ENCODE measurements at places on chromosomes 2 and 18.

DNA sequence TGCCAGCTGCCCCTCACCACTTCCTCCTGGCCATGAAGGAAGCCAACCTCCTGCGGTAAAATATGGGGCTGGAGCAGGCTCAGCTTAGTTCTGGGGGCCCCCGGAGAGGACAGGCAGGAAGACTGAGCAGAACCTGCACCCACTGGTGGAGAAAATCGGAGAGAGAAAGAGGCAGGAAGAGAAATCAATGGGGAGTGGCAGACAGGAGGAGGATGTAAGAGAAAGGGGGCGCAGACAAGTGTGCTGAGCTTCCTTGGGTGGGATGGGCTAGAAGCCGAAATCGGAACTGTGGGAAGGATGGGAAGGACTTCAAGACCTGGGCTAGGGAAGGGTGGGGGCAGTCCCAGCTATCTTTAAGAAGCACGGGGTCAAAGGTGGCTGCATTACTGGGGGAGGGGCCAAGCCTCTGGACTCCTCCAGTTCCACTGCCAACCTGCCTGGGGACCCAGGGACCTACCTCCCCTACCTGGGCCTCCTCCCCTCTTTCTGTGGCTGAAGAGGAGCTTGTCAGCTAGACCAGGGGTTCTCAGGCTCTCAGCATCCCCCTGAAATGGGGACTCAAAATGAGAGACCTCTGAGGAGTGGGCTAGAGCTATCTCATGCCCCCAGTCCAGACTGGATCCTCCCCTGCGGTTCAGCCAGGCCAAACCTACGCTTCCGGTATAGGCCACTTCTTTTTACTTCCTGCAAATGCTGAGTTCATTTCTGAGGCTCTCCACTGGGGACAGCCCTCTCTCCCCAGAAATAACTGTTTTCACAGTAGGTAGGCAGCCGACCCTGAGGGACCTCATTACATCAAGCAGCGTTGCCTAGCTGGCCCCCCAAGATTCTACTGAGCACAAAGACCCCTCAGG is 33.6 kb upstream of the B3GNT7 start:
- DNase-seq, result no peak

DNA sequence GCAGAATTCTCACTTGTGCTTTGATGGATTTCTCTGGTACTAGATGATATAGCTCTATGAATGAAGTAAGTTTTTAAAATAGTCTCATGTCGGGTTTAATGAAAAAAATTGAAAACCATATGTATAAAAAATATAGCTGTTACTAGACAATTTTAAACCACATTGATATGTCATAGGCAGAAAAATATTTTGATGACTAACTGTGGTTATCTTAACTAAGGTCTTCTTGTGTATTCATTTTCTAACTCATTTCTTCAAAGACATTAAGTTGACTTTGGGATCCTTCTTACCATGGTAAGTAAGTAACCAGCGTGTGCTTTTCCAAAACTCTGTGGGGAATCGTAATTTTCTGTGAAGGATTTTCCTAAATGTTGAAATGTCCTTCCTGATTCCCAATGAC is 160.9 kb upstream of the COL3A1 start:
- DNase-seq, result no peak

DNA sequence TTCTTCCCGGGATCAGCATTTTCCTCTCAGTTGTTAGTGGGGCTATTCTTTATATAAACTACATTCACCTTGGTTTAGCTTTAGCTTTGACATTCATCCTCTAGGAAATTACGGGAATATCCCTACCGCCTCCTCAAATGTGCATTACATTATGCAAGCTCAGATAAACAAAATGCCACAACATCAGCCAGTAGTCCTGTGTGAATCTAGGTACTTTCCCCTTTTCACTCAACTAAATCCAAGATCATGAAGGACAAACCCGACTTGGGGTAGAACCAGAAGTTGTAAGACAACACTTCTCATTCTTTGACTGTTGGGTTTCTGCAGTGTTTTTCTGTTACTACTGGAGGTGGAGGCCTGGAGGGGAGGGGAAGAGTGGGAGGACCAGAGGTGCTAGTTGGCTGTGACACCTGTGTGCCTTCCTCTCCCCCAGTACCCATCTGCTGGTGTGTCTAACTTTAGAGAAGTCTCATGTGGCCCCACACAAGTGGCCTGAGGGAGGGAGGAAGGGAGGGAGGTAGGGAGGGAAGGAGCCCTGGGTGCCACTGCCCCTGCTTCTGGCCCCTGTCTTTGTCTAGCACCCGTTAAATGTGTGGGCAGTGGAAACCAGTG is 84.8 kb upstream of the BCL2L11 start:
- no peak for DNase-seq

- no peak for DNase-seq
Observed at GRCh38 chr2:237033536-237034060, 52.1 kb upstream of the COPS8 start.

- DNase-seq, result no peak
Observed at GRCh38 chr2:11832531-11832930, 86.1 kb downstream of the LPIN1 start.

DNA sequence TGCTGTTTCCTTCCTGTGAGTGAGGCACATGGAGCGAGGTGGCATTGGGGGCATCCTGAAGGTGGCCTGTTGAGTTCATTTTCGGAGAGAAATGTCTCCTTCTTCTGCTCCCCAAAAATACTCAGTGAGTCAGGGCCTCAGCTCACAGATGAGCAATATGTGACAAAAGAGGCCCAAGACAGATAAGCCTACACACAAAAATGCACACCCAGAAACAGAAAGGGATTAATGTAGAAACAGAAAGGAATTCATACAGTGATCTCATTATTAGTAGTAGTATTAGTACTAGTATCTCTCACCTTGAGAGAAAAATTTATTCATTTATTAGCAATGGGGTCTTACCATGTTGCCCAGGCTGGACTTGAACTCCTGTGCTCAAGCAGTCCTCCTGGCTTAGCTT is 5.1 kb downstream of the GPR75 start:
- DNase-seq, result no peak

- no peak for DNase-seq
Observed at GRCh38 chr2:187075199-187075635, 226.2 kb upstream of the ZSWIM2 start.

- no peak for DNase-seq
Observed at GRCh38 chr2:238146884-238147544, 8.5 kb downstream of the KLHL30 start.

DNA sequence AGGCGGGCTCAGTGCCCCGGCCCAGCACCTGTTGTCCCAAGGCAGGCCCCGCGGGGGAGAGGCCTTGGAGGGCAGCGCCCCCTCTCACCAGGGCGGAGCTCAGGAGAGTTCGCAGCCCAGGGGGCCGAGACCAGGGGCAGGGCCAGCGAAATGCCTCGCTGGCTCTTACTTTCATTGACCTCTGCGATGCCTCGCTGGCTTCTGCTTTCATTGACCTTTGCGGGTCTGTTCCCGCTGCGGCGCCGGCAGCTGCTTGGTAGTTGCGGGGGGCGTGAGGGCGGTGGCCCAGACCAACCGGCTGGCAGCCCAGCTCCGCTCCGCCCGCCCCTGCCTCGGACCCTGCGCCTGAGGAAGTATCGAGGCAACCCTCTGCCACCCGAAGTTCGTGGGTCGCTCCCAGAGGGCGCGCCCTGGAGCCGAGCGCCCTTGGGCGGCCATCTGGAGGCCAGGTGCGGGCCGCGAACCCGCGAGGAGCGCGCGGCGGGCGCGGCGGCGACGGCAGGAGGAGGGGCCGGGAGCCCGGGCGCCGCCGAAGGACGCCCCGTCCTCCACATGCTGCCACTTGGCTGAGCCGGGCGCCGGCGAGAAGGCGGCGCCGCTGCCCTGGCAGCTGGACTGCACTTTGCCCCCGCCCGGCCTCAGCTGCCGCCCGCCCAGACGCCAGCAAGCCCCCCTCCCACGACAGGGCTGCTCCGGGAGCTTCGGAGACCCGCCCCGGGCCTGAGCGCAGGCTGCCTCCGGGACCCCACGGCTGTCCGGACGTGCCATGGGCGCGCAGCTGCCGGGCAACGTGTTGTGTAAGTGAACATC is 118.0 kb upstream of the MSTN start:
- peak; percentile 85 for DNase-seq

- DNase-seq, result no peak
Observed at GRCh38 chr2:73350035-73350691, 35.5 kb upstream of the ALMS1 start.

- no peak for DNase-seq
Observed at GRCh38 chr18:42274488-42275137, 319.6 kb downstream of the PIK3C3 start.

- DNase-seq, result peak; percentile 60
Observed at GRCh38 chr2:47174733-47175361, 19.7 kb upstream of the STPG4 start.

All from retina (tissue), 1 donor.